ENCODE measurements at places on chromosomes 3 and 15. TPM values are rescaled to one million over a fixed set of nuclear protein-coding genes. Genes with fewer than 3 reads are reported as not detected.

GRCh38 chr3:50338965-50339364, 1.7 kb downstream of the RASSF1 start:
- no peak for DNase-seq

BCL2A1 gene
- 8.4 TPM for total RNA-seq

DNA sequence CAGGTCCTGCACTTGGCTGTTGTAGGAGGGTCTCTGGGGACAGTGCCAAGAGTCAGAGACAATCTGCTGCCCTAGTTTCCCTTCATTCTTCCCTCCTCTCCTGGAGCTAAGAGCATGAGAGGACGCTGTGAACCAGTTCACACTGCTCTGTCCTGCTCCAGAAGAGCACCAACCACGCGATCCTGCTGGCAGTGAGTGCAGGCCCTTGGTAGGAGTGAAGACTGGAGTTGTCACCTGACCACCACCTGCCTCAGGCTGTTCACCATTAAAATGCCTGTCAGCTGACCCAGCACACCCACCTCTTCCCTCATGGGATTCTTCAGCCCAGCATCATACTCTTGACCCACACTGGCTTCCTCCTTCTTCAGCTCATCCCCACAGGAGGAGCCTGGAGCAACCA, 2.9 kb downstream of the TM6SF1 start:
- DNase-seq, result no peak

ULK4 gene
- total RNA-seq, result 8.2 TPM

GRCh38 chr3:12981306-12982275, 91.6 kb downstream of the IQSEC1 start:
- no peak for DNase-seq

DNA sequence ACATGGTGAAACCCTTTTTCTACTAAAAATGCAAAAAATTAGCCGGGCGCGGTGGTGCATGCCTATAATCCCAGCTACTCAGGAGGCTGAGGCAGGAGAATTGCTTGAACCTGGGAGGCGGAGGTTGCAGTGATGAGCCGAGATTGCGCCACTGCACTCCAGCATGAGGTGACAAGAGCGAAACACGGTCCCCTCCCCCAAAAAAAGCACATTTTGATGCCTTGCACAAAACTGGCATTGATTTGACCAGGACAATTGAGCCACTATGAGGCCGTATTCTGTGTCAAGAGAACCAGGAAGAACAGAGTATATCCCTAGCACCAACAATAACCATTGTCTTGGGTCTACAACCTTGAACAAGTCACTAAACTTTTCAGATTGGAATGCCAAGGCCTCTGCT, 50.6 kb downstream of the SH3BP5 start:
- DNase-seq, result no peak

MESD gene
- 14.2 TPM for total RNA-seq

STIMATE gene
- 16.9 TPM for total RNA-seq

SMCO1 gene
- total RNA-seq, result not detected

DNA sequence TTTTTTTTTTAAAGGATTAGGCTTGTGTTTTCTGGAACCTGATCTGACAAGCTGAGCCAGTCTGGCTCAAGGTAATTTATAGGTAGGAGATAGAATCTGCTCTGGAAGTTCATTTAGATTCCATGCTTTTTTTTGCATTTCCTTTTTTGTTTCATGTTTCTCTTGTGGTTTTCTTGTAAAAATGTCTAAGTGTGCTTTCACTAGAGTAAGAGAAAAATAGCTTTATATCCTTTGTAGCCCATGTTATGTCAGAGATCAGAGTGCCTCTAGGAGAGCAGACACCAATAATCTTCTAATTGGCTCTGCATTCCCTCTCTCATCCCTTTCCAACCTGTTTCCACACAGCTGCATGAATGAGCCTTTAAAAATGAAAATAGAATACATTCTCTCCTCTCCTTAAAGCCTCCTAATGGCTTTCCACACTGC, 389.8 kb upstream of the KCNMB2 start:
- no peak for DNase-seq

NRROS gene
- 2.5 TPM for total RNA-seq

RASGRP1 gene
- 1.6 TPM for total RNA-seq

GRCh38 chr3:40129981-40130380, 179.5 kb upstream of the EIF1B start:
- DNase-seq, result no peak

DNA sequence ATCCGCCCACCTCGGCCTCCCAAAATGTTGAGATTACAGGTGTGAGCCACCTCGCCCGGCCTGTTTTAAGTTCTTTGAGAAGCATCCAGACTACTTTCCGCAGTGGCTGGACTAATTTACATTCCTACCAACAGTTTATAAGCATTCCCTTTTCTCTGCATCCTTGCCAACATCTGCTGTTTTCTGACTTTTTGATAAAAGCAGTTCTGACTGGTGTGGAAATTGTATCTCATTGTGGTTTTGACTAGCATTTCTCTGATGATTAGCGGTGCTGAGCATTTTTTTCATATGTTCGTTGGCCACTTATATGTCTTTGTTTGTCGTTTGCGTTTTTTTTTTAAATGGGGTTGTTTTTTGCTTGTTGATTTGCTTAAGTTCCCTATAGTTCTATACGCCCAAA, 208.4 kb upstream of the DPPA4 start:
- no peak for DNase-seq

DNA sequence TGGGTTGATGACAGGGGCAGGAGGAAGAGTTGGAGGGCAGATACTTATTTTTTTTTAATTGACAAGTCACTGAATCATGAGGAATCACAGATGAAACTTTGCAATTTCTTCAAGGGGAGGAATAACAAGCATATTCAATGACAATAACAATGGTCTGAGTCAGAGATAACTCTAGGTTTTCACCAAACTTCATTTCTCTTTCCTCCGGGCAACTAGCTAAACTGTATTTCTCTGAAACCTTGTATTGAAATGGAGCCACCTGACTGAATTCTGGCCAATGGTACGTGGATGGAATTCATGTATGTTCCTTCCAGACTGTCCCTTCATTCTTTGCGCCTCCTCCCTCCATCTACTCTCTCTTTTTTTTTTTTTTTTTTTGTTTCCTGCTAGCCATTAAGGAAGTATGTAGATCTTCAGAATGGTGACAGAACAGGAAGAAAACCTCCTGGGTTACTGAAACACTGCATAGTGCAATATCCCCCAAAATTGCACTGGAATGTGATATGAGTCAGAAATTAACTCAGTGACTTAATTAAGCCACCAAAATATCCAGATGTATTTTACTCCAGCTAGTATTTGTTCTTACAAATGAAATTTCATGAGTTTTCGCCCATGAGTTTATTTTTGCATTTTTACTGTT, 495.4 kb downstream of the OTOL1 start:
- no peak for DNase-seq

DNA sequence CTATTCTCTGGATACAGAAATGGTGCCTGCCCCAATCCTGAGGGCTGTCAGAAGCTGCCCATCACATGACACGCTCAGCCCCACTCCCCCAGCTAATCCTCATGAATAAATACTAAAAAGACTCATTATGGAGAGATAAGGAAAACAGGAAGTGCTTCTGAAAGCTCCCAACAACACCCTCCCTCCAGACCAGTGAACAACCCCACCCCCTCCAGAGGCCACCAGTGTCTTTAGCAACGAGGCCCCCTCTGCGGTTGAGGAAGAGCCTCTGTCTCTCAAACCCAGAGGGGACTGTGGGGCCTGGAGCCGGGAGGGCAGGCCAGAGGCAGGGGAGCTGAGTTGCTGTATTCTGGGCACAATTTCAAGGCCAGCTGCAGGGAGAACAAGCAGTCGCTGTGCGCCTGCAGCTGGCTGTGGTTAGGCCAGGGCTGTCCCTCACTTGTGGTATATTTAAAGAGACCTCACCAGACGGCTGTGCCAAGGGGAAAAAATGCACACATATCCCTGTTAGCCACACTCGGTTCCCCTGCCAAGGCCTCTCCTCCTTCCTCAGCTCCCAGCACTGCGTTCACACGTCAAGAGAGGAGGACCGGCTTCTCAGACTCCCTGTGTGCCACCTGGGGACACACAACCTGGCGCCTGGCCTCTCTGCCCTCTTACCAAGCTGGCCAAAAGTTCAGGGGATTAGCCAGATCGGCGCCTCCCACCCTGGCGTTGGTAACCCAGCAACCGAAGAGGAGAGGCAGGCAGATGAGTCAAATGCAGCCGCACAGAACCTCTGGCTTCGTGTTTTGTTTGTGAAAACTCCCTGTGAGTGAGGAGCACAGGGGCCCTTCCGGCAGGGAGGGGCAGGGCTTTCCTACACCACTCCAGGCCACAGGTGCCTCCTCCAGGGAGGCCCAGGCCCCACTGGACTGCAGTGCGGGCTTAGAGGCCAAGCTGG, 101.2 kb upstream of the ETV5 start:
- DNase-seq, result peak; percentile 86

- no peak for DNase-seq
Observed at GRCh38 chr15:38231436-38231835, 21.2 kb upstream of the SPRED1 start.

DNA sequence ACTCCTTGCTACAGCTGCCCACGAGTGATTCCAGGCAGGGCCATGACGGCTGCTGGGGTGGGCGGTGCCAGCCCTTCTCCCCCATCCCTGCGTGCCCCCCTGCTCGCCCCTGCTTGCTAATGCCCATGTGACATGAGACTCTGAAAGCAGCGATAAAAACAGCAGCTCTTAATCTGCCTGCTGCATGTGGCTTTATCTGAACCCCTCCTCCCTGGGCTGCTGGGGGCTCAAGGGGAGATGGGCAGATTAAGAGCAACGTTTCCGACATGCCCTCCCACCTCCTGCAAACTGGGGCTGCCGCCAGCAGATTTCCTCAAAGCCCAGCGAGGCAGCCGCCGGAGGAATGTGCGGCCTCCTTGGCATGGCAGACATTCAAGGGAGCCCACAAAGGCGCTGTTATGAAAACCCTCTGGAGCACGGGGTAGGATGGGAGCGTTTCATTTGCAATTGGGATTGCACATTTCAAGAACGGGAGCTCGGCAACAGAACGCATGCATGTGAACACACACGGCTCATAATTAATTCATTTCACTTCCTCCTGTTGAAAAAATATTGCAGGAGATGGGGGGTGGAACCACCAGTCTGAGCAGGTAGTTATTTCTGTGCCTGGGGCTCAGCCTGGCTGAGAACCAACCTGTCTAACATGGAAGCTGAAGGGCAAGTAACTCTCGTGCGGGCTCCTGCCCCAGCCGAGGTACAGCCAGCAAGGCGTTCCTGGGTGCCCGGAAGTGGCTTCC, 504.2 kb upstream of the PROK2 start:
- peak; percentile 59 for DNase-seq

- peak; percentile 9 for DNase-seq
Observed at GRCh38 chr15:60444289-60444912, 34.5 kb downstream of the ICE2 start.

DNA sequence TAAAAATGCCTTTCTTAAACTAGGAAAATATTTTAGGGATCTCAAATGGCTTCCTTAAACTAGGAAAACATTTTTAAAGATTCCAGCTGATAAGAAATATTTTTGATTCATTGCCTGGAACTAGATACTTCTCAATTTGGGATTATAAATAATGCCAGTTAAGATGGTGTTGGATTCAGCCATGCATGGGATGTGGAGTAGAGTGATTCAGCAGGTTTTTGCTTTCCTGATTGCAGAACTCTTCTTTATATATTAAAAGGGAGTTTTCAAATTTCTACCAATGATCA, 15.6 kb downstream of the FILIP1L start:
- DNase-seq, result no peak

SLC9C1 gene
- total RNA-seq, result not detected

DNA sequence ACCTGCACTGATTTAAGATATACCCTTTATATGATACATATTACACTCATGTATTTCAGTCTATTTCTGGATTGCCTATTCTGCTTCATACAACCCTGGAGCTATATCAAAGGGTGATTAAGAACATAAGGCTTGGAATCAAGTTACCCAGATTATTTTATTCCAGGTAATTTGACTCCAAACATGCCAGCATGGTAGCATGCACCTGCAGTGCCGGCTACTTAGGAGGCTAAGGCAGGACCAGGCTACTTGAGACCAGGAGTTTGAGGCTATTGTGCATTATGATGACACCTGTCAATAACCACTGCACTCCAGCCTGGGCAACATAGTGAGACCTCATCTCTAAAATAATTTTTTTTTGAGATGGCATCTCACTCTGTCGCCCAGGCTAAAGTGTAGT, 50.4 kb upstream of the NEO1 start:
- DNase-seq, result no peak

DNA sequence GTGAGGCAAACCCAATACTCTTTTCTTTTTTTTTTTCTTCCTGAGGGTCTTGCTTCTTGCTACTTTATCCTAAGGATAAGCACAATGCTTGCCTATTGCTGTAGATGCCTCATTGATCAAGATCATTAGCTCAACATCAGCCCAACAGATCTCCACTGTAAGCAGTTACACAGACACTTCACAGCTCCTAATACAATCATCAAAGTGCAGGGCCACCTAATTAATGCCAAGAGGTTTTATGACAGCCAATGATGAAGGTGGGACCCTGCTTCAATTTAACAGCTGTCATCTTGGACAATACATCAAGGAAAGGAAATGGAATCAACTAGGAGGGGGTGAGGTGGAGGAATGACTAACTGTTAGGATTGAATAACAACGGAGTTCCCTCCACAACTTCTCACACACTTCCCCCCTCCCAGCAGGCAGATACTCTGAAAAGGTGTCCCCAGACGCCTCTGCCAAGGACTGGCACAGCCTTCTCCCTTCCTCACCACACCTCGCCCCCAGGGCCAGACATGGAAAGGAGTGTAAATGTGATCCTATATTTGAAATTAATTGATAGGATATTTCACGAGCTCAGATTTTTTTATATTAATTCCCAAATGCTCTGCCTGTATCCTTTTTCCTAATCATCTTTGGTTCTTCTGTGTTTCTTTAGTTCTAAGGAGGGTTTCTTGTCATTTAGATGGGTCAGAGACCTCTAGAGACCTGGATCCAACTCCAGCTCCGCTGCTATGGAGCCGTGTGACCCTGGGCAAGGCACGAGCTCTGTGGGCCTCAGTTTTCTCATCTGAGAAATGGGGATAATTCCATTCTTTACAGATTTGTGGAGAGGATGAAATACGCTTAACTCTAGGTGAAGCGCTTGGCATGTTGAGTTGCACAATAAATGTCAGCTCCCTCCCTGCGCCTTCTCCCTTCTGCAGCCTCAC, 1.2 kb downstream of the DCLK3 start:
- peak; percentile 6 for DNase-seq

CCR9 gene
- not detected for total RNA-seq

- no peak for DNase-seq
Observed at GRCh38 chr3:159069091-159069490, 267.2 kb downstream of the MFSD1 start.

DNA sequence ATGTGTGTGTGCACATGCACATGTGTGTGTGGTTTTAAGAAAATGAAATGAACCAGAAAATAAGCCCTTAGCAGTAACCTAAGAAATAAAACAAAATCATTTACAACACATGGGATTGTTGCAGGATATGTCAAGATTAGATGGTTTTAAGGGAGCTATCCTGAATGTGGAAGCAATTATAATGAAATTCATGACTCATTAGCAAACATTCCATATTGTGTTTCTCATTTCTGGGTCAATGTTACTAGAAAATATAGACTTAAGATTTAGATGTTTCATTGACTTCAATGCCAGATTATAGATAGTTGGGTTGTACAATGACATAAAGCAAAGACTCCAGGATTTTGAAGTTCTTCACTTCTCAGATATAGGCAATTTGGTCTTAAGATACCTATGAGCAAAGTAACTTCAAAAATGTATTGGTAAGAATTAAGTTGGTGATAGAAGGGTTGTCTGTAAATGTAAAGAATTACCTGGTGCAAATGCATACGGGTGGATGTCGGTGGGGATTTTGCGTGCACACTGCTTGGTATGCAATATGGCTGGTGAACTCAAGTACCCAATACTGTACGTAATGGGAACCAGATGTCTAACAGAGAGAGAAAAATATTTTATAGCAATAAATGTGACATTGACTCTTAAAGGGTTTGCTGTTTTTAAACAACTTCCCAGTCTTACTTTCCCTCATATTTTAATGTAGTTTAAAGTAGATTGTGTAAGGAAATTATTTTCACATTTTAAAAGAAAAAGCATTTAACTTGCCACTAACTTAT, 53.9 kb upstream of the NR2F2 start:
- no peak for DNase-seq
